Activated CD4-positive, alpha-beta T cell treated with anti-CD3 and anti-CD28 coated beads, Interleukin-2, amount 10 ng/mL, durations not matched to agents 7 days and 5 days (primary cell): ENCODE measurements at places on chromosomes 11 and 22.

DNA sequence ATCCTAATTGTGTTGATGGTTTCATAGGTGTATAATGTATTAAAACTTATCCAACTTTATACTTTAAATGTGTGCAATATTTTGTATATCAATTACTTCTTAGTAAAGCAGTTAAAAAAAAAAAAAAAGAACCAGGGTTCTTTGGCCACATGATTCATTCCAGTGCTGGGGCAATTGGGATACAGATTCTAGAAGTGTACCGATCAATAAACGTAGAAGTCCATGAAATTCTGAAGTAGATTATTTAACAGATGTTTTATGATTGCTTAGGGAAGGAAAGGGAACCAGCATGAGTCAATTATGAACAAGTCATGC is 51.0 kb downstream of the MAPK1 start:
- DNase-seq, result no peak

DNA sequence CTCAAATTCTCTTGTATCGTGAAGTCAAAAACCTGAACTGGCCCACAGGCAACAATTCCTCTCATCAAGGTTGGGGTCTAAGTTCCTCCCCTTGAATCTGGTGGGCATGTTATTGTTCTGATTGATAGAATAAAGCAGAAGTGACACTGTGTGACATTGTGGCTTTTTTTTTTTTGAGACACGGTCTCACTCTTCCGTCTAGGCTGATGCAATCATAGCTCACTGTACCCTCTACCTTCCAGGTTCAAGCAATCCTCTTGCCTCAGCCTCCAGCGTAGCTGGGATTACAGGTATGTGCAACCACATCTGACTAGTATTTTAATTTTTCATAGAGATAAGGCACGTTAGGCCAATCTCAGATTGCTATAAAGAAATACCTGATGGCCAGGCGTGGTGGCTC is 8.9 kb upstream of the PELI3 start:
- DNase-seq, result no peak

- no peak for DNase-seq
Observed at GRCh38 chr11:98568013-98568412, 452.7 kb upstream of the CNTN5 start.

DNA sequence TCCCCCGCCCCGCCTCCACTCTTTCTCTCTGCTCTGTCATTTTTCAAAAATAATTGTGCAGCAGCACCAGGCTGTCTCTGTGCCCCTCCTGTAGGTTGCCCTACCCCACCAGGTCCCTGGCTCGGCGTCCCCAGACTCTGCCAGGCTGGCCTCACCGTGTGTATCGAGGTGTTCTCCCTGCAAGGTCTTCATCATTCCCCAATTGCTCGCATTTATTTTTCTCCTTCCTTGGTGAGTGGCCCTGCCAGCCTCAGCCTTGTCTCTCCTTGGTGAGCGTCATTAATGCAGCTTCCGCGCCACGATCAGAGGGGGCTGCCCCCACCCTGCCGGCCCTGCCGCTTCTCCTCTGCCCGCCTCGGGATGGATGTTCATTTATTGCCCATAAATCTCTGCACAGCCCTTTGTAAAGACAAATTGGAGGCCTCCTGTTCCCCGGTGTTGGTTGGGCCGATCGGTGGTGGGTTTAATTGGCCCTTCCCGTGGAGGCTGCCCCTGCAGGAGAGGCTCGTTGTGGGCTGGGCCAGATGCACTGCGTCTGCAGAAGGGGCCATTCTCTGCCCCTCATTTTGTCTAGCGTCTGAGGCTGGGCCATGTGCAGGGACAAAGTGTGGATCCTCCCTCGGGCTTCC is 33.2 kb downstream of the RTN4R start:
- no peak for DNase-seq

- DNase-seq, result no peak
Observed at GRCh38 chr11:9259981-9260837, 4.9 kb downstream of the DENND5A start.

GRCh38 chr11:336659-337198 is 16.1 kb upstream of the IFITM3 start:
- no peak for DNase-seq

GRCh38 chr11:84022695-84023094 is 736.5 kb upstream of the CCDC90B start:
- DNase-seq, result no peak

GRCh38 chr11:92180226-92180625 is 44.4 kb upstream of the FAT3 start:
- no peak for DNase-seq

DNA sequence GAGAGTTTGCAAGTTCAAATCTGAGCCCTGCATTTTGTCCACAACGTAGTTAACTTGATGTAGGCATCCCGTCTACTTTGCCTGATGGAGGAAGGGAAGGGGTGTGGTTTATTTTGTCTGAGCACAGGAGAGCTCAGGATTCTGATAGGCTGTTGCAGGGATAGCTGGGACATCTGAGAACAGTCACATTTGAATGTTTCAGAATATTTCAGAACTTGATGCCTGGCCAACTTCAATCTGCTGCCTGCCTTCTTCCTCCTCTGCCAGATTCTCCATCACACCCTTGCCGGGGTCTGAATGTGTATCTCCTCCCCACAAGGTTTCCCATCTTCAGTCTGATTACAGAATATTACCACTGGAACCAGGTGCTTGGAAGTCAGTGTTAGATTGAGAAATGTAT is 51.6 kb downstream of the NTM start:
- DNase-seq, result no peak

DNA sequence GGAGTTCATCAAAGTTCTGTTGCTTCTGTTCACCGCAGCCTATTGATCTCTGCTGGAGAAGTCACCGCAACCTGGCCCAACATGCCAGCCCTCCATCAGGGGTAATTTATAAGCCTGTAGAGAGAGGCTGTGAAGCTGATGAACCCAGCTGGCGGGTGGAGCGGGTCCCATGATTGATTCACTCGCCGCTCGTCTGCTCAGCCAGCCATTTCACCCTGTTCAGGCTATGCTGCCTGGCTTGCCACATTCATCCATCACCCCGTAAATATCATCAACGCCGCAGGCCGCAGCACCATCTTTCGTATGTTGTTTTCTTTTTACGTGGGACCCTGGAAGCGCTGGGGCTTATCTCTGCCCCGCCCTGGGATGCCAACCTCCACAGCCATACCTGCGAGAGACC is 116.7 kb upstream of the OPCML start:
- no peak for DNase-seq

DNA sequence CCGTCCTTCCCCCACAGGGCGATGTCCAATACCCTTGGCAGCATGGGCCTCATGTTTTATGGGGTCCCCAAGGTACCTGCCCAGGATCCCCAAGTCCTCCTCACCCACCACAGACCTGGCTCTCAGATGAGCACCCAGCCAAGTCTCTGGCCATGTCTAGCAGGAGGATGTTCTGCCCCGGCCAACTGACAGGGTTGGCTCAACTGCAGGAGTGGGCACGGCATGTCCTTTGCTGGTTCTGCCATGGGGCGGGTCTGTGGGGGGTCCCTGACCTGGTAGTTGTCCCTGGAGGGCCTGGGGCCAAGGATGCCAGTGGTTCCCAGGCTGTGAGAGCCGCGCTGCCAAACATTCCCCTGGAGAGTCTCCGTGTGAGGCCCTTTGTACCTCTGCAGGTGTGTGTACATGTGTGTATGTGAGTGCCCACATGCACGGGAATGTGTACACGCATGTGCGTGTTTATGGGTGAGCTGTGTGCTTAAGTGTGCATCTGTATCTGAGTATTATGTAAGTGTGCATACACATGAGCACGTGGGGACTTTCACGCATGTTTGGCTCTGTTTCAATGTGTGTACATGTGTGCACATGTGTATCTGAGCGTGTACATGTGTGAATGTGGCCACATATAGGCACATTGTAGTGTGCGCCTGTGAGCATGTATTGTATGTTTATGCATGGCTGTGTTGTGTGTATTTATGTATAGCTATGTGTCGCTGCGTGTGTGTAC is 85.5 kb downstream of the KCNQ1 start:
- no peak for DNase-seq

DNA sequence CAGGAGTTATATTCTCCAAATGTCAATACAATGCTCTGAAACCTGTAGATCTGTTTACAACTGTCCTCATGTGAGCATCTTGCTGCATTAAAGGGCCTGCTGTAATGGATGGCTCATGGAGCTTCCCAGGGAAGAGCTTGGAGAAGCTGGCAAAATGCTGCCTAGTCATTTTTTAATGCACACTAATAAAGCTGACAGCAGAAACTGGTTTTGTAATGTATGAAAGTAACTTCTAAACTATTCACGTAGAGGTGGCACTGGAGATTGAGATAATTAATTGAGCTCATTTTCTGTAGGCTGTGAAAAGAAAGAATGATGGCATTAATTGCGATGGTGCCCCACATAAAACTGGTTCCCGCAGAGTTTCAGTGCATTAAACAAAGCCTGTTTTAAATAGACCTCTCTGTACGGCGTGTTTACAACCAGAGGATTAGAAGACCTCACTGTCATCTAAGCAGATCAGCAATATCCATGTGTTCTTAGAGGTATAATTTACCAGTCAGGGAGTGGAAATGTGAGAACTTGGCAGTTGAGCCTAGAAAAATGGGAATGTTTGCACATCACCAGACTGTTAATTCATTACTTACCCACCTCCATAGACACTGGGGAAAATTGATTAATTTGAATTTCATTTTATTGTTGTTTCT is 16.0 kb downstream of the POLA2 start:
- no peak for DNase-seq
